ENCODE measurements at places on chromosomes 5 and 9.
A peak's percentile ranks its signal among the peaks of the same experiment; 100 is the strongest.

GRCh38 chr5:158268286-158268685, 409.3 kb upstream of the CLINT1 start:
- no peak for DNase-seq

DNA sequence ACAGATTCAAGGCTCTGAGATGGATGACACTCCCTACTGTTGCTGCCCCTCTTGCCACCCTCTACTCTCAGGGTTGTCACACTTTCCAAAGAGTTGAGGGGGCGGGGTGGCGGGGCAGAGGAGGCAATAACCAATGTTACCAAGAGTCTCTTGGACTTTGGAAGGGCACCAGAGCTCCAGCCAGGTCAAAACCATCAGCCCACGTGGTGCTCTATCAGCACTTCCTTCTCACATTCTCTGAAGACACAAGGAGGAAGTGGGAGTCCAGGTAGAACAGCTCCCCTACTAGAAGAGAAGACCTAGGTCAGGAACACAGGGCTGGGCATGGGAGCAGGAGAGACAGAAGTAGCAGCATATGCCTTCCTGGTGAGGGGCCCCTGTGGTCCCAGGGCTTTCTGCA, 33.0 kb upstream of the PIK3R1 start:
- DNase-seq, result no peak

- no peak for DNase-seq
Observed at GRCh38 chr9:792331-793260, 48.9 kb upstream of the DMRT1 start.

DNA sequence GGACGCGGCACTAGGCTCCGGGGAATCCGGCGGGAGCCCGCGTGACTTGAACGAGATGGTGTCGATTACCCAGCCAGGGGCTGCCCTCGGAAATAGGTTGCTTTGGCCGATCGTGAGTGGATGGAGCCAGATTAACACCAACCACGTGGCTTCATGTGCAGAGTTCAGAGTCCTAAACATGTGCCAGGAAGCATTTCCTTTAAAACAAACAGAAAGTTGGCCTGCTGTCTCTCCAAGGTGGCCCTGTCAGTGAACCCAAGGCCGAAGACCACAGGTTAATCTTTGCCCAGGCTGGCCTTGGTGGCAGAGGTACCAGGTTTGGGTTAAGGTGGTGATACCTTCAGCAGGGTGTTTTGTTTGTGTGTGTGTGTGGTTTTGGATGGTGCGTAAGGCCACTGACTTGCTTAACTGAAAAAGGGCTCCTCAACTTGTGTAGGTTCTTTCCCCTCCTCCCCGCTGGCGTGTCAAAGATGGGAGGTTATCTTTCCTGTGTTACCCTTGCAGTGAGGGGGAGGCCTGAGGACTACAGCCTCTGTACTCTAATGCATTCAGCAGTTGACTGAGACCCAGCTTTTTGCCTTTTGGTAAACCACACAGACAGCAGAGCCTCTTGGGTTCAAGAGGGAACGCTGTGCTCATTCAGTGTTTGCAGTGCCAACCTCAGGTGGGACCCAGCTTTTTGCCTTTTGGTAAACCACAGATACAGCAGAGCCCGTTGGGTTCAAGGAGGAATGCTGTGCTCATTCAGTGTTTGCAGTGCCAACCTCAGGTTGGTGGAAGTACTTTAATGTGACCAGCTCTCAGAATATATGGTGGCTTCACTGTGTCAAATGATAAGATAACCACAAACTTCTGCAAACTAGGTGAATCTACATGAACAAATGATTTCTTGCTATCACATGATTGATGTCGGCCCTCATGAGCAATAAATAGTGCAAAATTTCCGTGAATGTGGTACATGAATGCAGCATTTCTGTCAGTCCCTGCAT, 1.4 kb downstream of the IQGAP2 start:
- DNase-seq, result peak; percentile 38

- no peak for DNase-seq
Observed at GRCh38 chr5:143218517-143219170, 184.8 kb downstream of the NR3C1 start.

DNA sequence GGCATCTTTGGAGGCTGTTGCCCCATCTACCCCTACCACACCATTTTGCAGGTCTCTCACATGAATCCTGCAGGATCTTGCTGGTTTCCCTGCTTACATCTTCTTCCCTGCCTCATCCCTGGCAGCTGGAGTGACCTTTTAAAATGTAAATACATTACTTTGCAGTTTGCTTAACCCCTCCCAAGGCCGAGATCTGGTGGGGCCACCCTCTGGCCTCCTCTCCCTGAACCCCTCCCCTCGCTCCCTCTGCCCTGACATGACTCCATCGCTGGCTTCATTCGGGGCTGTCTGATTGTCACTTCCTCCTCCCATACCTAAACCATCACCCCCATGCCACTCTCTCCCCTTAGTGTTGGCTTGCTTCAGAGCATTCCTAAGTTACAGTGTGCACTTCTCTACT, 12.6 kb upstream of the PALM2AKAP2 start:
- DNase-seq, result no peak

GRCh38 chr5:160923936-160924710, 72.1 kb upstream of the ATP10B start:
- DNase-seq, result no peak

- peak; percentile 43 for DNase-seq
Observed at GRCh38 chr9:83622433-83622938, 457 bp upstream of the IDNK start.
